Endodermal cell (in vitro differentiated cells): ENCODE measurements at places on chromosomes 1 and 21.
A peak's percentile ranks its signal among the peaks of the same experiment; 100 is the strongest.

DNA sequence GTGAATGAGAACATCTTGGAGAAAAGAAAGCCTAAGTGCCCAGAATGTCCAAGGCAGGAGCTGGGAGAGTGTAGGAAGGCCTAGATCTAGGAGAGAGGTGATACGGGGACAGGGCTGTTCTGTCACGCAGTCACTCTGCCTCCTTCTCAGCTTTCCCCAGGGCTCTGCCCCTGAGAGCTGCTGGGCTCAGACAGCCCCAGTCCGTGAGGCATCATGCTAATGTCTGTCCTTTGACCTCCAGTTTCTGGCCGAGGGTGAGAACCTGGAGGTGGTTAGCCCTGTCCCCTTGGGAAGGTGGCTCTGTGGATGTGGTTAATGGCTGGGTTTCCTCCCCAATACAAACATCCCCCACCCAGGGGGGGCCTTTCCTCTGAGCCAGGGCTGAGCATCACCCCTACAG is 63.2 kb downstream of the FAM163A start:
- no peak for DNase-seq

- DNase-seq, result no peak
These were observed 489.4 kb downstream of the PCP4 start for GRCh38 chr21:40356644-40357043.

DNA sequence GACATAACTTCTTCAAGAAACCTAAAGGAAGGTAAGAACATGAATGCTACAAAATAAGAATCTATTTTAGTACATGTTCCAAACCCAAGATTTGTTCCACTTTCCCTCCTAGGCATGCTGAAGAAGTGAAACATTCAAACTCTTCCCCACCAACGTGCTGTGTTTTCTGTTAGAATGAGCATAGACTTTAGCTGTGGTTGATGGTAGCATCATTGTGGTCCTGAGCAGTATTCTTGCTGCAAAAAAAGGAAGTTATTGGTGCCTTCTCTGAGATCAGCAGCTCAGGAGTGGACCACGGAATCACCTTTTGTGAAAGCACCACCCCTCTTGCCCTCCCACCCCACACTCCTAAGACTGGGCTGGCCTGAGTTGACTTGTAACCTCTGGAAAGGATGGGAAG is 100.4 kb upstream of the POGK start:
- DNase-seq, result no peak

DNA sequence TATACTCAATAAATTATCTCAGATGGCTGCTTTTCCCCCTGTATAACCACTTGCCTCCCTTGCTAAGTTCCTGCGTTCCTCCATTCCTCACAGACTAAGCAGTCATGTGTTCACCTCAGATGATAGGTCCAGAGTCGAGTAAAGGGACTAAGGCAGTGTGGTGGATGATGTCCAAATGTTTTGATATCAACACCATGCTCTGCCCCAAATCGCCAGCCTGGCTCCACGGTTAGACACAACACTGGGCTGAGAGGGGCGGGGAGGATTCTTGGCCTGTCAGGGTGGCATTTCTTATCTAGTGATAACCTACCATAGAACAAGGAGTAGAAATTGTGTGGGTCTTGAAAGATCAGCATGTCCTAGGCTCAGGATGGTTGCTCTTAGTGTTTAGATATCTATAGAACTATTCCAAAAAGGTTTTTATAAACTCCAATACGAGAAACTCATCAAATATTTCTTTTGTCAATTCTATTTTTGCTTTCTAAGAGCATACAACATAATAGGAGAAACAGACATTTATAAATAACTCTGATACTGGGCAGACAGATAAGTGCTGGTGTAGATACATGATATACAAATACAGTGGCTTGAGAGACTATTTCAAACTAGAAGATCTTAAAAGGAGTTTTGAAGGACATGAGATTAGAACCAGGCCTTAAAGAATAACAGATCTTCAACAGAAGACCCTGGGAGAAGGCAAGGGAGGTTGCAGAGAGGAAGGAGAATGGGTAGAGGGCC is 21.5 kb downstream of the GJA5 start:
- DNase-seq, result no peak

GRCh38 chr1:51168936-51169335 is 66.9 kb downstream of the C1orf185 start:
- DNase-seq, result no peak

DNA sequence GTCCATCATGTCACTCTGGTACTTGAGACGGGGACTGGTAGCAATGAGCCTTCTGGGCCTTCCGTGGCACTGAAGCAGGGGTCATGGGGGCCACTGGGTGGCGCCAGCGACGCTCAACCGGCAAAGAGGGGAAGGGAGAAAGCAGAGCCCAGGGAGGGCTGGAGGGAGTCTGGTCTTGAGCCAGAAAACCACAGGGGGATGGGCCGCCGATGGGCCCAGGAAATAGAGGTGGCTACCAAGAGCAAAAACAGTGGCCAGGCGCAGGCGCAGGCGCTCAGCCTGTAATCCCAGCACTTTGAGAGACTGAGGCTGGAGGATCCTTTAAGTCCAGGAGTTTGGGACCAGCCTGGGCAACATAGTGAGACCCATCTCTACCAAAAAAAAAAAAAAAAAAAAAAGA is 21.8 kb downstream of the EXOC8 start:
- peak; percentile 89 for DNase-seq

DNA sequence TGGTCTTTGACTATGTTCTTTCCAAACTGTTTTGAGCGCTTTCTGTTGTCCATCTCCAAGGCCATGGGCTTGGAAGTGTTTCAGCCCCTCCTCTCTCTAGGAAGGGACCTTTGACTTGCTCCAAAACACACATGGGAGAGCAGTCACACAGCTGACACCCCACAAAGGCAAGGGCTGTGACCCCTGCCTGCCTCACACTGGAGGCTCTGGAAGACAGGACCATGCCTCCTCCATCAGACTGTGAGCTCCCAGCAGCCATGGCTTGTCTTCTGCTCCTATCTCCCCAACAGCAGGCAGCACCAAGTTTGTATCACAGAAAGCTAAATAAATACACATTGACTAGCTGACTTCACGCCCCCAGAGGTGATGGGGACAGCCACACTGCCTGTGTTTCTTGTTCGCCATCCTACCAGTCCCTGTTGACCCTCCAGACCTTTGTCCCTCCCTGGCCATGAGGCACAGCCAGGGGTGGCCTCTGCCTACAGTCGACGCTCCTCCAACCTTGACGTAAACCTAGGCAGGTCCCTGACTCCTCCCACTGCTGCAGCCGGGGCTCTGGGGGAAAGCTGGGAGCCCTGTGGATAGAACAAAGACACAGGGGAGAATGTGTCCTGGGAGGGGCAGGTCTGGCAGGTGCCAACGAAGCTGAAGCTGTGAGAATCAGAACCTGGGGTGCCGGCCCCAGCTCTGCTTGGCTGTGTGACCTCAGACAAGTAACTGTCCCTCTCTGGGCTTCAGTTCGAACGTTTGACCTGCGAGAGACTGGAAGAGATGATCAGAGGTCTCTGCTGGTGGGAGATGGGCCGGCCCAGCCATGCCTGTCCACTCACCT is 4.8 kb downstream of the PLA2G2F start:
- DNase-seq, result no peak

DNA sequence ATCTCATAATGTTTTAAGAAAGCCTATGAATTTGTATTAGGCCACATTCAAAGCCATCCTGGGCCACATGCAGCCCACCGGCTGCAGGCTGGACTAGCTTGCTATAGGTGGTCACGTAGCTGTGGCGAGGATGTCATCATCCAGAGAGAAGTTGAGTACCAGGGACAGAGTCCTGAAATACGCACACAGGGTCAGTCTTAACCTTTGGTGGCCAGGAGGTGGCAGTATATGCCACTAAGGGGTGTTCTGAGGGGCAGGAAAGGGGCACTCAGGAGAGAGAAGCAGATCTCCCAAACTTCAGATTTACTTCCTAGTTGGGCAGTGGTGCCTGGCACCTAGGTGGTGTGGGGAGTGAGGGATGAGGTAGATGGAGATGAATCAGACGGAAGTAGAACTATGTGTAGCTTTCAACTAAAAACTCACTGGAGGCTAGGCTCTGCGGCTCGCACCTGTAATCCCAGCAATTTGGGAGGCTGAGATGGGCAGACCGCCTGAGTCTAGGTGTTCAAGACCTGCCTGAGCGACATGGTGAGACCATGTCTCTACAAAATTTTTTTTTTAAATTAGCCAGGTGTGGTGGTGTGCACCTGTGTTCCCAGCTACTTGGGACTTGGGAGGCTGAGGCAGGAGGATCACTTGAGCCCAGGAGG is 16.3 kb upstream of the CDK18 start:
- DNase-seq, result peak; percentile 88

DNA sequence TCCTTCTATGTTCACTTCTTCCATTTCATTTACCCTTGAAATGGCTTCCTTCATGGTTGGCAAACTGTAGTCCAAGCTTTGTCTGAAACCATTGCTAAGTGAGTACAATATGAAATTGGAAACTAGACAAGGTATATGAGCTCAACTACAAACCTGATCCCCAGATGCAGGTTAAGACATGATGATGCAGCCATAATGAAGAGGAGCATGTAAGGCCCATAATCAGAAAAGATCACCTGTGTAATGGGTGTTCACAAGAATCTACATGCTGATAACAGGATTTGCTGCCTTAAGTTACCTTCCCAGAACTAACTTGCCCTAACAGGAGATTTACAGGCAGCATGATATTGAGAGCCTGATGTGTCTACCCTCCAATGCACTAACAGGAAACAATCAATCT is 153.9 kb downstream of the KCNH1 start:
- no peak for DNase-seq

DNA sequence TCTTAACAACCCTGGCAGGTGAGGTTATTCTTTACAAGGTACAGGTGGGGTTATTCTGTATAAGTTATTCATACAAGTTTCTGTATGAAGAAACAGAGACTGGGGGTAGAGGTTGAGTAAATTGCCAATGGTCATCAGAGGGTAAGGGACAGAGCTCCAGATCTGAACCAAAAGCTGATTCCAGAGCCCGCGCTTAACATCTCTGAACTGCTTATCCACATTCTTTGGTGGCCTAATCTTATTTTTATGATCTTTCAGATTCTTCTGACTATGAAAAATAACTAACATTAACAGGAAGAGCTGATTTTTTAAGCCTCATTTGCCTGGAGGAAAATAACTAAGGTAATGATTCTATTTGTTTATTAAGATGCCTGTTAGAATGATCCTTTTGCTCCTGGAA is 63.9 kb upstream of the BARHL2 start:
- DNase-seq, result no peak

GRCh38 chr1:246661451-246661850 is 62.8 kb upstream of the SCCPDH start:
- DNase-seq, result no peak

DNA sequence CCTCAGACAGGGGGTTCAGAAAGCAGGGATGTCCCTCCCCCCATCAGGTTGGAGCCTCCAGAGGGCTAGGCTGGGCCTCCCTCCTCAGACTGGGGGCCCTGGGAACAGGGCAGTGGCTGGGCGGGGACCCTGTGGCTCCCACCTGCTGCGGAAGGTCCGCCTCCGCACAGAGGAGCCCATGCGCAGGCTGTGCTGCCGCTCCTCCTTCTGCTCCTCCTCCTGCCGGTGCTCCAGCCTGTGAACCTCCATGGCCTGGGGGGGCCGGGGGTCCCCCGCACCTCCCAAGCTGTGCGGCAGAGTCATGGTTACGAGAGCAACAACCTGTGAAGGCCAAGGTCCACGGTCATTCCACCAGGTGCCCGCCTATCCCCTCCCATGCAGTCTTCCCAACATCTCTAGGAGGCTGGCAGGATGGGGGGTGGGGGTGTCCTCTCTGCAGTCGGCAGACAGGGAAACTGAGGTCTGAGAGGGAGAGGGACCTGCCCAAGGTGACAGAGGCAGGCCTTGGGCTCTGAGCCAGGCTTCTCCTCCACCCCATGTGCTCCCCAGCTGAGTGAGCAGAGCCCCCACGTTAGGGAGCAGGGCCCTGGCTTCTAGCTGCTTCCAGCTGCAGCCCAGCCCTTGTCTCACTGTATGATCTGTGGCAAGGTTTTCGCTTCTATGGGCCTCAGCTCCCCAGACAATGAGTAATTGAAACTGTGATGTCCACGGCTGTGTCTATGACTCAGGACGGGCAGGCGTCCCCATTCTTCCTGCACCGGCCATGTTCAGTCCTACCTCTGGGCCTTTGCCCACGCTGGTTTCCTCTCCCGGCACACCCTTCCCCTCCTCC is 3.4 kb downstream of the MYOM3 start:
- no peak for DNase-seq
